ENCODE measurements at places on chromosomes 7 and 10.

- no peak for DNase-seq
Measured at GRCh38 chr7:155450970-155451801, 6.7 kb upstream of the EN2 start.

DNA sequence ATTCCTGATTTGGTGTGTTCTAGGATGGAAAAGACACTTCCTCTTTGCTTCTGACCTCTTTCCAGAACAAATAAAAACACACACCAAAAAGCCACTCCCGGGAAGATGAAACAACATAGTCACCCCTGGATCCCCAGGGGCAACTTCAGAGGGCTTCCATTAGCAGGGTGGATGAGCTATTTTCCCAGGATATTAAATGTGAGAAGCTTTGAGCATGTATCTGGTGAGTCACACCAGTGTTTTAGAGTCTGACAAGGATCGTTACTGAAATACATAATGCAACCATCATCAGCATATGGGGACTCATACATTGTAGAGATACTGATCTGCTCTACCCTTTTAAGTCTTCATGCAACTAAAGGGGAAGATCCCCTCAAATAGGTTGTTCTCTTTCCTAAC, 115.5 kb upstream of the ZNF438 start:
- no peak for DNase-seq

DNA sequence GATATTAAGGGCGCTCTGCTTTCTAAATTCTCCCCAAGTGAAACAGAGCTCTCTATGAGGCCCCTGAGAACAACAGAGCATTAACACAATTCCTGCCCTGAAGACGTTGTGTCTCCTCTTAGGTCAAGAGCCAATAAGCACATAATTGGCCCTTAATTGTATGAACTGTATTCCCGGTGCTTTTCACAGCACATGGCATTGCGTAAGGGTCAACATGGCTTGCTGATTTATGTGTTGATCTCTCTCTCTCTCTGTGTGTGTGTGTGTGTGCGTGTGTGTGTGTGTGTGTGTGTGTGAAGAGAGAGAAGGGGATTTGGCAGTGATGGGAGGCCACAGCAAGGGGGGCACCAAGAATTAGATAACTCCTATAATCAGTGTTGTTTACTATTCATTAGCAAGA, 40.5 kb downstream of the LYZL1 start:
- DNase-seq: no peak

DNA sequence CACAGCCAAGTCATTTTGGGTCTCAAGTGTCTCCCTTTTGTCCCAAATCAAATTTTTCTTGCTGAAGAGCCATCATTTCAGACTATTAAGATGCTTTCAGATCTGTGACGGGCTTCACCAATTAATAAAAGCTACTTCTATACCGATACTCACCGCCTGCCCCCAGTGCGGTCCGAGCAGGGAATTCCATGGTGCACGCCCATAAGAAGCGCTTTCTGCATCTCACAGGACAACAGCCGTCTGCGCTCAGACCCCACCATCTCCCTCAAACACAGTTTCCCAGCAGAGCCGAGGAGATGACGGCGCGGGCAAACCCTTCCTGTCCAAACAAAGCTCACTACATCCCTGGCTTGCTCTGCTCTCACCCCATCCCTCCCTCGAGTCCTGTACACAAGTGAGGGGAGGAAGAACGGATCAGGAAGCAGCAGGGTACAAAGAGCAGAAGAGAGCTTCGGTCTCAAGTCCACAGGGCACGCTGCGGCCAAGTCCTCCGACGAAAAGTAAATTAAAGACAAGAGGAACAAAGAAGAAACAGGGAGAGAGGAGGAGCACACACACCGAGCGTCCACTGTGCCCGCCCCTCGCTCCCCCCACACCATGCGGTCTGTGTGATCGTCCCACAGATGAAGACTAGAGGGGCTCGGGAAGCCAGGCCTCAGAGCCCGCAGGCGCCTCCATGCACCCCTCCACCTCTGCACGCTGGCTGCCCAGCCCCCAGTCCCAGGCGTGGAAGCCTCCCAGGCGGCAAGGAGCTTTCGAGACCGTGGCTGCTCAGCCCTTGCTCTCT, 121.9 kb downstream of the MAD1L1 start:
- no peak for DNase-seq

GRCh38 chr10:107971973-107972372, 807.5 kb upstream of the SORCS1 start:
- no peak for DNase-seq

DNA sequence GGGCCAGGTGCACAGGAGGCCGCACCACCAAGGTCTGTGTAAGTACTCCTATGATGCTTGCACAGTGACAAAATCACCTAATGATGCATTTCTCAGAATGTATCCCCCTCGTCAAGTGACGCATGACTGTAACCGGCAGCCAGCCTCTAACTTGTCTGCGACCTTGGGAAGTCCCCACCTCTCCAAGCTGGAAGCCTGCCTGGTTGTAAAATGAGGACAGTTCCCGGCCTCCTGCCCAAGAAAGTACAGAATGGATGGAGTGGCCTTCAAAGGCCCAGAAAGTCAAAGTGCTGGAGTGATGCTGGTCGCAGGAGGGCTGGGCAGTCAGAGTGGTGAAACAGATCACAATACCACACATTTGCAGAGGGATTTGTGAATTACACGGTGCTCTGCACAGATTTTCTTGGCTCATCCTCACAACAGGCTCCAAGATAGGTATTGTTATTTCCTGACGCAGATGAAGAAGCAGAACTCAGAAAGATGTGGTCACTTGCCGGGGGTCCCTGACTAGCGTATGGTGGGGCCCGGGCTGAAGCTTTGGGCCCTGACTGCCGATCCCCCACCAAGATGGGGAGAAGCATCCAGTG, 22.8 kb downstream of the SPOCK2 start:
- no peak for DNase-seq

- DNase-seq: no peak
Measured at GRCh38 chr7:158094046-158094445, 493.6 kb downstream of the PTPRN2 start.

DNA sequence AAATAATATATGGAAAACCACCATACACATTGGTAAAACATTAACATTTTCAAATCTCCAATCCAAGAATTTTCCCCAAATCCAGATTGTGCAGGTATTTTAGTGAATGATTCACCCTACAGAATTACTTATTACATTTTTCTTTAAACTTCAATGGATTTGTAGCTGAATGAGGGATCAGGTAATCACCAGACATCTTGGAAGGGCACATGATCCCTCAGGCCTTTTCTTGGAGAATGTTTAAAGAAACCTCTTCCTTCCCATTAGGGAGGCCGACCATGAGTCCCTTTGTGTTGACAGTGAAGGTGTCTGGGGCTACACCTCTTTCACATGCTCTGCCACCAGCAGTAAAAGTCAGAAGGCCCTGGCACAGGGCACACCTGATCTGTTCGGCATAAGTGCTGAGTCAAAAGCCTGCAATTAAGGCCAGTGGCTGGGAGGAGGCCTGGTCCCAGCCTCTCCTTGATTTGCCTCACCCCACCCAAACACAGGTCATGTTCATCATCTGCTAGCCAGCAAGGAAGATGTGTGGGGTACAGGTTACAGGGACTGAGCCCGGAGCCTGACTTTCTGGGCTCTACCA, 207.7 kb downstream of the SNX10 start:
- no peak for DNase-seq

DNA sequence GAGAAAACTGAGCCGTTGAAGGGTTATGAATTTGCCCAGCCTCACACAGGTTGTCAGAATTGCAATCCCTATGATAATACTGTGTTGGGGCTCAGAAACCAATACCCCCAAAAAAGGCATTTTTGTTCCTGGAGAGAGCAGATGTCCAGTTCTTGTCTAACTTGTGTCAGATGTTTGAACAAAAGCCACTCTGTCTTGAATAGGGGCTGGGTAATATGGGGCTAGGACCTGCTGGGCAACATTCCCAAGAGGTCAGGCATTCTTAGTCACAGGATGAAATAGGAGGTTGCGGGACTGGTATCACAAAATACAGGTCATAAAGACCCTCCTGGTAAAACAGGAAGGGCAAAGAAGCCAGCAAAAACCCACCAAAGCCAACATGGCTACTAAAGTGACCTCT, 482.1 kb downstream of the IPMK start:
- DNase-seq: no peak

DNA sequence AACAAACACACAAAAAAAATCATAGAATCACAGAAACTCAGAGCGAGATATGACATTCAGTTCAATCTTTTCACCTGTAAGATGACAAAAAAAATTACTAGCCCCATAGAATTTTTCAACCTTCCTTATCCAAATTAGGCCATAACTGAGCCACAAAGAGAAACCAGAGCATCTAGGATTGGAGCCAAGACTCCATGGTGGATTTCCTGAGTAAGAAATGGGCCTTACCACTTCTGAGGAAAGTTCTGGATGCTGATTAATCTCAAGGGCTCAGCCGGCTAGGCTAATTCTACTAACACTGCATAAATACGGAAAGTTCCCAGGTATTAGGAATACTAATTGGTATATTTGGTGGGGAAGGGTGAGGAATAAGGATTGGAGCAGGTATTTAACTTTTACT, 16.8 kb downstream of the LIPM start:
- no peak for DNase-seq

DNA sequence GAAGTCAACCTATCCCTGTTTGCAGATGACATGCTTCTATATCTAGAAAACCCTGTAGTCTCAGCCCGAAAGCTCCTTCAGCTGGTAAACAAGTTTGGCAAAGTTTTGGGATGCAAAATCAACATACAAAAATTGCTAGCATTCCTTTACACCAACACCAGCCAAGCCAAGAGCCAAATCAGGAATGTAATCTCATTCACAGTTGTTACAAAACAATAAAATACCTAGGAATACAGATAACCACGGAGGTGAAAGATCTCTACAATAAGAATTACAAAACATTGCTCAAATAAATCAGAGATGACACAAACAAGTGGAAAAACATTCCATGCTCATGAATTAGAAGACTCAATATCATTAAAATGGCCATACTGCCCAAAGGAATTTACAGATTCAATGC, 50.4 kb upstream of the ZNF365 start:
- no peak for DNase-seq

GRCh38 chr10:102832987-102833386, 4.2 kb downstream of the CYP17A1 start:
- no peak for DNase-seq

DNA sequence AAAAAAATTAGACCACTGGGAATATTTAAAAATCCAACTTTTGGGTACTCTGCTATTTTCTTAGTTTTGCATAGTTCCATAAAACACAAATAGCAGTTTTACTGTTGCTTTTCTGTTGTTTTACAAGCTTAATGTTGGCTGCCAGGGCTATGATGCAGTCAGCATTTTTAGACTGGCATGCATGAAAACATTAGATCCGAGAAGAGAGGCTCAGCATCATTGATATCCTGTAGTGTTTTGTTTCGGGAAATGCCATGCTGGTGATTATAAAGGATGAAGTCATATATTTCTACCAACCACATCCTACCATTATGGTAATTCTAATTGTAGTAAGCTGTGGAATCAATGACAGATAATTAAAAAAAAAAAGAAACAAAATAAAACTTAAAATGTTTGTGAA, 104.6 kb downstream of the MBL2 start:
- no peak for DNase-seq
